Kidney (tissue), 22 donors: ENCODE measurements at places on chromosomes 3 and 15. TPM values are rescaled to one million over a fixed set of nuclear protein-coding genes. Genes with fewer than 3 reads are reported as not detected.

The NANOGP8 gene
- total RNA-seq = 1.3 TPM

The C3orf49 gene
- not detected for total RNA-seq

The CCDC39 gene
- 0.60 TPM for total RNA-seq

The ISL2 gene
- 0.44 TPM for total RNA-seq

The ARRDC4 gene
- total RNA-seq = 48.7 TPM

The GOLGA8J gene
- total RNA-seq = not detected
